ENCODE measurements at places on chromosomes 6 and 20. TPM values are rescaled to one million over a fixed set of nuclear protein-coding genes. Genes with fewer than 3 reads are reported as not detected.

The SULF2 gene
- 3.8 TPM for total RNA-seq

The CST4 gene
- total RNA-seq: not detected

The PRSS35 gene
- 3.9 TPM for total RNA-seq

The RBBP8NL gene
- not detected for total RNA-seq

The ZC3H12D gene
- 0.16 TPM for total RNA-seq

The SRXN1 gene
- total RNA-seq: 85.9 TPM

The TLDC2 gene
- total RNA-seq: 0.09 TPM

The ELOVL2 gene
- not detected for total RNA-seq

The TRIM31 gene
- not detected for total RNA-seq

The RHAG gene
- not detected for total RNA-seq

The PROKR2 gene
- not detected for total RNA-seq

The HDGFL1 gene
- not detected for total RNA-seq

The PCSK2 gene
- total RNA-seq: not detected

The SRMS gene
- total RNA-seq: not detected

The PDYN gene
- not detected for total RNA-seq

The RIMS4 gene
- total RNA-seq: 0.16 TPM

The SLC17A3 gene
- total RNA-seq: not detected

The SLC26A8 gene
- total RNA-seq: not detected

The GSTA1 gene
- total RNA-seq: not detected

The MOG gene
- total RNA-seq: not detected

The TAP1 gene
- 34.8 TPM for total RNA-seq

The NFATC2 gene
- total RNA-seq: 0.09 TPM

The KCNK16 gene
- total RNA-seq: not detected

The SLC17A1 gene
- total RNA-seq: not detected

The MYBL2 gene
- total RNA-seq: 0.09 TPM

The ACTR5 gene
- 3.2 TPM for total RNA-seq

The SERAC1 gene
- 7.6 TPM for total RNA-seq

The CLVS2 gene
- under 0.01 TPM for total RNA-seq

The TMC2 gene
- total RNA-seq: 0.09 TPM

The VWA7 gene
- 0.86 TPM for total RNA-seq

The SOBP gene
- total RNA-seq: 3.9 TPM

The CGA gene
- total RNA-seq: 0.16 TPM

The FOXP4 gene
- 1.1 TPM for total RNA-seq

The IRF4 gene
- total RNA-seq: 0.63 TPM

The DPPA5 gene
- not detected for total RNA-seq

Data from bronchial smooth muscle cell (primary cell).